GM23248 (cell line): ENCODE measurements at places on chromosomes 1 and 21.

DNA sequence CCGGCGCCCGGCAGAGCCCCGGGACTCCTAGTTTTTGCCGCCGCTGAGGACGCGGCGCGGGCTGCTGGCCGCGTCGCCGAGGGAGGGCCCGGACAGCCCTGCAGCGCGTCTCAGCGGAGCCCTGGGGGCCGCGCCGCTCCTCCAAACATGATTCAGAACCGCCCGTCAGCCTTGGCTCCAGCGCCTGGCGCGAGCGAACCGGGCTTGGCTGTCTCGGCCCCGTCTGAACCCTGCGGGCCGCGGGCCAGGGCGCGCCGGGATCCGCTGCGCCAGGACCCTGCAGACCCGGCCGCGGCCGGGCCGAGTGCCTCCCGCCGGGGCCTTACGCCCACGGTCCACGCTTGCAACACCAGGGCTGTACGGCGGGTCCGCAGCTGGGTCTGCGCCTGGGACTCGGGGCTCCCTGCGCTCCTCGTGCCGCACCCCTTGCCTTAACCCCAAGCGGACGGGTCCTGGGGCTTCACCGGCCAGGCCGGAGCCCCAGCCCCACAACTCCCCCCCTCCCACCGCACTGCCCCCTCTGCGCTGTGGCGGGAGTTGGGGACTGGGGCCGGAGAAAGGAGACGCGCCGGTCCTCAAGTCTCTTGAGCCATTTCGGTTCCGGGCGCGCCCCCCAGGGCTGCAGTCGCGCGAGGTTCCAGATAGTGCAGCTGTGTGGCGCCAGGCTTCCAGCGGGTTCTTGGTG is 48.4 kb upstream of the CD34 start:
- DNase-seq: peak; percentile 80

DNA sequence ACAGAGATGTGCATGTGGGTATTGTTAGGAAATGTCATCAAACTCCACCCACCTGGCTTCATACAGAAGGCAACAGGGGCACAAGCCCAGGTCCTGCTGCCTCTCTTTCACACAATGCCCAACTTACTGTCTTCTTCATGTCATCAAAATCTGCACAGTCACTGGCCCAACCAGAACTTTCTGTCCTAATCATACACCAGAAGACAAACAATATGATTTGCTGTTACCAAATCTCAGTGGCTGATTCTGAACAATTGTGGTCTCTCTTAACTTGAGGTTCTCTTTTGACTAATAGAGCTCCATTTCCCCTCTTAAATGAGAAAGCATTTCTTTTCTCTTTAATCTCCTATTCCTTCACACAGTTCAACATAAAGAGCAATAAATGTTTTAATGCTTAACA is 7.7 kb downstream of the HSD3B2 start:
- no peak for DNase-seq

GRCh38 chr1:25184001-25184762 is 48.1 kb downstream of the SYF2 start:
- no peak for DNase-seq

GRCh38 chr1:230761443-230762167 is 14.4 kb downstream of the CAPN9 start:
- DNase-seq: no peak

GRCh38 chr21:31158789-31159581 is 120.7 kb upstream of the KRTAP19-8 start:
- peak; percentile 40 for DNase-seq

GRCh38 chr21:14617871-14618270 is 71.8 kb upstream of the SAMSN1 start:
- no peak for DNase-seq

- no peak for DNase-seq
Measured at GRCh38 chr21:42190486-42190863, 28.5 kb upstream of the ABCG1 start.

GRCh38 chr1:228972576-228972975 is 237.3 kb downstream of the RHOU start:
- DNase-seq: no peak

DNA sequence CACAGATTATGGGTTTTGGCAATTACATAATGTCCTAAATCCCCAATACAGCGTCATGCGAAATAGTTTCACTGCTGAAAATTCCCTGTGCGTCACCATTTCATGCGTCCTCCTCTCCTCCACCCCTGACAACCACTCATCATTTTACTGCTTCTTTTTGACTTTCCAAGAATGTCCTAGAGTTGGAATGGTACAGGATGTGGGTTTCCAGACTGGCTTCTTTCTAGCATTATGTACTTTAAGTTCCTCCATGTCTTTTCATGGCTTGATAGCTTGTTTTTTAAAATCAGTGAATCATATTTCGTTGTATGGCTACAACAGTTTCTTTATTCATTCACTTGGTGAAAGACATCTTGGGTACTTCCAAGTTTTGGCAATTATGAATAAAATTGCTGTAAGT is 7.4 kb downstream of the NBPF3 start:
- DNase-seq: no peak

DNA sequence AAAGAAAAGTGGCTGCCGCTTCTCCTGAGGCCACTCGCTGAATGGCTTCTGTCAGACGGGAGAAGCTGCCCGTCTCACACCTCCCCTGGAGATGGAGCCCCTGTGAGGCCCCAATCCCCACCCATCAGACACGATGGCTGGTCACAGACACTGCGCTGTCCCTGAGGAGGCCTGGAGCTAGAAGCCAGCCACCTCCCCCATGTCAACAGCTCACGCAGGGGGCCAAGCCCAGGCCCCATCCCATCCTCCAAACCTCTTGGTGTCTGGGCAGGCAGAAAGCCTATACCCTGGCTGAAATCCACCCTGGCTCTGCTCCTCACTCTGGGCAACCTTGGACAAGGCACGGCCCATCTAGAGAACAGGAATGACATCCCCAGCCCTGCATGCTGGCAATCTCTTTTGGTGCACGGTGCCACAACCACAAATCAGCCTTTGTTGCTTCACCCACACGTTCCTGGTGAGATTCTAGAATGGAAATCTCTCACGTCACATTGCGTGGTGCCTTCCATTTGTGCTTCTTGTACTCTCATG is 273.9 kb upstream of the VAMP3 start:
- no peak for DNase-seq

DNA sequence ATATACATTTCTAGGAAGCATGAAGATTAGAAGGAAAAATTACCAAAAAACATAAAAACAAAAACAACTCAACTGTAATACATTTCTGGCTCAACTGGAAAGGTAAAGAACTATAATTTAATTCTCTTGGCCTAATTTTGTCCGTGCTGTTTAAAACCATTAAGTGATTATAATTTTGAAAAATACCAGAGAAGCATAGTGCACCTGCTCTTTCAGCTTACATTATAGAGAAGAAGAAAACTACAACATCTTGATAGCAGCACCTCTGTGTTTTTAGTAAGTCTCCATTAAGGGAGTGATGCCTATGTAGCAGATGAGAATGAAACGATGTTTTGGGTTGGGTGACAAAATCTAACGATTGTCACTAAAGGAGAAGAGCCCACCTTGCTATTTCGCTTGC is 19.3 kb upstream of the MAN1A2 start:
- DNase-seq: no peak

- no peak for DNase-seq
Measured at GRCh38 chr1:159008744-159009188, 941 bp upstream of the IFI16 start.

GRCh38 chr1:204649721-204650521 is 35.6 kb downstream of the LRRN2 start:
- no peak for DNase-seq

DNA sequence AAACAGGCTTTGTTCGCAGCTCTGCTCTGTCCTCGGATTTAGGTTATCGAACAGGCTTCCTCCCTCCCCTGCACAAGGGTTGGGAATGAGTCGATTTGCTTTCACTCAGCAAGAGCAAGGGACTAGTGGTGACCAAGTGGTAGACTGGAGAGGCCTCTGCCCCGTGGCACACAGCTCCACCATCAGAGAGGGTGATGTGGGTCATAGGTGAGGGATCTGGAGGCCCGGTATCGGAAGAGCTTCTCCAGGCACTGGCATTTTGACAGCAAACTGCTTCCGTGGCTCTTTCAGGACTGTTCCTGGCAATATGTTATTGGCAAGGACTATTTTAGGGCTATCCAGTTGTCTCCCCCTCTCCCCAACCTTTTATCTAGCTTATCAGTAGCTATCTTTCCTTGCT is 3.1 kb upstream of the ELF3 start:
- DNase-seq: no peak

- no peak for DNase-seq
Measured at GRCh38 chr1:66025188-66025587, 232.5 kb downstream of the PDE4B start.

GRCh38 chr1:51518586-51519047 is 449 bp downstream of the EPS15 start:
- peak; percentile 73 for DNase-seq

- no peak for DNase-seq
Measured at GRCh38 chr1:110750562-110750961, 75.8 kb upstream of the KCNA3 start.

- DNase-seq: no peak
Measured at GRCh38 chr1:176878750-176879536, 285.6 kb downstream of the ASTN1 start.

DNA sequence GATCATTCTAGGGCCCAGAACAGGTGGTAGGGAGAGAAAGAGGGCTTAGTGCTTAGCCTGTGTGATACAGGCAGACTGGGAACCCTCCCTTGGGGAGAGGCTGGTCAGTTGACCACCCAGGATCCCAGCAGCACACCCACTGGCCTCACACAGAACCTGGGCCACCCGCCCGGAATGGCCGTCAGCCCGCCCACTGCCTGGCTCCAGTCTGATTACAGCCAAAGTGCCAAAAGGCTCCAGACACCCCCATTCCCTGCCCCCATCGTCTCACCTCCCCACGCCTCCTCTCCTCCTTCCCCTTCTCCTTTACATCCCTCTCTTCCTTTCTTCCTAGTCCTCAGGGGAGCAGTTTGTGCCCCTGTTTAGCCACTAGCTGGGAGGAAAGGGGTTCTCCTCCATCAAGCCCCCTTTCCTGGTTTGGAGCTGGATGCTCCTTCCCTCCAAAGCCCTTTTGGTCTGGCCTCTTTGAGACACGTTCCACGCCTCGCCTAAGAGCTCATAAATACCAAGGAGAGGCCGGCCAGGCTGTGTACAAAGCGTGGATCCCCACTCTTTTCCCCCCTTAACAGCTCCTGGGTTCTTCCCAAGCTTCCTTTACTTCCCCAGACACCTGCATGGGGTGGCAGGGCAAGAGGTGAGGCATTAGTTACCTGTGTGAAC is 4.6 kb upstream of the WNT2B start:
- no peak for DNase-seq

- DNase-seq: no peak
Measured at GRCh38 chr1:107829036-107829770, 135.8 kb downstream of the VAV3 start.

- no peak for DNase-seq
Measured at GRCh38 chr1:18931730-18932129, 24.7 kb downstream of the IFFO2 start.

GRCh38 chr1:8002329-8002910 is 23.7 kb downstream of the ERRFI1 start:
- no peak for DNase-seq

- no peak for DNase-seq
Measured at GRCh38 chr1:17355898-17356297, 16.1 kb upstream of the PADI6 start.

GRCh38 chr1:17624611-17625233 is 85.2 kb downstream of the ARHGEF10L start:
- DNase-seq: peak; percentile 87

GRCh38 chr1:202197653-202198365 is 4.2 kb downstream of the LGR6 start:
- no peak for DNase-seq

DNA sequence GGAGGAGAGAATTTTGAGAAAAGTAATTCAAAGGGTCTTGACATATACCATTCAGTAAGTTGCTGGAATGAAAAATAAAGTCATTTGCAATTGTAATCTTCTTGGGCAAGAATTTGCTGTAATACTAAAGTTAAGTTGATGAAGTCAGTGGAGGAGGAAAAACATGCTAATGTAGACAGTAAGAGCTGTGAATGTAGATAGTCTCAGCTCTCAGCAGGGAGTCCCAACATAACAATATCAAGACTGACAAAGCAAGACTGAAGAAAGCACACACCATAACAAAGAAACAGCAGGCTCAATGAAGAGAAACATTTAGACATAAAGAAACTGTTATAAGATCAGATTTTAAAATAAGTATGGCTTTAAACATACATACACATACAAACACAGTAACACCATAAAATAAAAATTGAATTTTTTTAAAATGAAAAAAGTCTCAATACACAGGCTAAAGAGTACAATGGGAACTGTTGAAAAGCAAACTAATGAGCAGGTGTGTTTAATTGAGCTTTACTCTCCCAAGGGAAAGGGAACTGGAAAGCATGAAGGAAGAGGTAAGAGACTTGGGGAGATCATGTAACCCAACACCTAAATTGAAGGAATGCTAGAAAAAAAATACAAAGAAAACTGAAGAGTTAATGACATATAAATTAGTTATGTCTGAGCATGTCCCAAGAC is 336.3 kb upstream of the NCAM2 start:
- DNase-seq: no peak

DNA sequence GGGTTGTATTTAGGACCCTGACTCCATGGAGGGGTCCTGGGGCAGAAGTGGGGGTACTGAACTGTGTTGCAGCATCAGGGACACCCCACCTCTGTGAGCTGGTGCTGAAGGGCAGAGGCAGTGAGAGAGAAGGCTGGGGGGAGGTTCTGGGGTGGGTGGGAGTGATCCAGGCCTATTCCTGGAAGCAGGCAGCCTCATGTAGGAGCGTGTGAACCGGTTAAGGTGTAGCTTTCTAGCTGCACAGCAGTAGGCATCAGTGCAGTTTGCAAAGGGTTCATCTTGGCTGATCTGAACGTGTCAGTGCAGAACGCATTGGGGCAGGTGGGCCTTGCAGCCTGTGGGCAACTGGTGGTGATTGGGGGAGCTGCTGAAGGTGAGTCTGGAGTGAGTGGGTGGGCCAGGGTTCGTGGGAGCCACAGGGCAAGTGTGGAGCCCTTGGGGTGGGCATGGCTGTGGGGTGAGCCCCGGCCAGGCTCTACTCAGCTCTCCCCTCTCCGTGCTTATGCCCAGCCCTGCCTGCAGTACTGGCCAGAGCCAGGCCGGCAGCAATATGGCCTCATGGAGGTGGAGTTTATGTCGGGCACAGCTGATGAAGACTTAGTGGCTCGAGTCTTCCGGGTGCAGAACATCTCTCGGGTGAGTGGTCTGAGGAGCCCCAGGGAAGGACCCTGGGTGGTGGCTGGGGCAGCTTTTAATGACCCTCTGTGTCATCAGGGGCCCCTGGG is 86.7 kb downstream of the PTPRU start:
- DNase-seq: no peak

DNA sequence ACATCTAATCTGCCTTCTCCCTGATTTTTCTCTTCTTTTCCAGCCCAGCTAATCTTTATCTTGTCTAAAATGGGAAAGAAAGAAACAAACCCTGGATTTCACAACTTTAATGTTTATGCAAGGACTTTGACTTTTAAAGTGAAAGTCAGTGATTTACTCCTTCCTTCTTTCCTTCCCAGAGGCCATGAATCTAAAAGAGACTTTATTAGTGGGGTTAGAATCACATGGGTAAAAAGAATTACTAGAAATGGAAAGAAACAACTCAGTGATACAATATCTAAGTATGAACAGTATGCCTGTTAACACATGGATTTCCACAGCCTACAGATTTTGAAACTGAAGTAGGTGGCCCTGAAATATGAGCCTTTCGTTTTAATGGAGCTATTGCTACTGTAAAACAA is 59.8 kb upstream of the KCNK2 start:
- peak; percentile 77 for DNase-seq

- no peak for DNase-seq
Measured at GRCh38 chr1:230109895-230110667, 43.0 kb downstream of the GALNT2 start.

- peak; percentile 76 for DNase-seq
Measured at GRCh38 chr1:93448983-93449804, 1.3 kb downstream of the FNBP1L start.
